ENCODE measurements at places on chromosomes 3 and 15.
A peak's percentile ranks its signal among the peaks of the same experiment; 100 is the strongest.

GRCh38 chr15:75089456-75090387 lies 66.3 kb downstream of the PPCDC start:
- DNase-seq: no peak

DNA sequence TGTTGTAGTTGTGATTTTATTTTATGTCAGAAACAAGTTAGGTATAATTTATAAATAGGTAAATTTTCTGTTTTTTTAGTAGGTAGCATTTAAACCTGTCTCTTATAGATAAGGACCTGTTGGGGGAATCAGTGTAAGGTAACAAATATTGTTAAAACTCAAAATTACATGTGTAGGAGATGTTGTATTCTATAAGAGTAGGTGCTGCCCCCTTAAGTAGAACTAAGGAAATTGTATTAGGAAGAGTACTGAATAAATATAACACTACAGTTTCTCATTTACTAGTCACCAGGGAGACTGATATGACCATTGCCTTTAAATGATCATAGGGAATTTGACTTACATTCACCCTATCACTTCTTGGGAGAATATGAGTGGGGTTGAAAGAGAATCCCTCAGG lies 31.2 kb downstream of the SLC25A36 start:
- no peak for DNase-seq

DNA sequence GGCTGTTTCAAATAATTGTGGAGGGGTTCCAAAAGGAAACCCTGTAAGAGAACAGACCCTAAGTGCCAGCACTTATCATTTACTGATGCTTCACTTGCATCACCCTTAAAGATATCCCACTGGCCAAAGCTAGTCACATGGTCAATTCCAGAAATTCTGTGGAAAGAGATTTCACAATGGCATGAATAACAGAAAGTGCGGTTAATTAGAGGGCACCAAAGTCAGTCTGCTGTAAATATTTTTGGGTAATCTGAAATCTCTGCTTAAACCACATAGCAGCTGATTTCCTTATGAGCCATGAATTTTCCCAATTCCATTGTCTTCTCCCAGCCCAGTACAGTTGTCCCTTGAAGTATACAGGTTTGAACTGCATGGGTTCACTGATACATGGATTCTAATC lies 346.1 kb downstream of the SI start:
- no peak for DNase-seq

- DNase-seq: no peak
These were observed 348.5 kb upstream of the ROBO1 start for GRCh38 chr3:80116281-80116680.

GRCh38 chr3:142633073-142633472 lies 36.9 kb downstream of the PLS1 start:
- DNase-seq: no peak

- no peak for DNase-seq
These were observed 54.1 kb upstream of the FURIN start for GRCh38 chr15:90814191-90814821.

DNA sequence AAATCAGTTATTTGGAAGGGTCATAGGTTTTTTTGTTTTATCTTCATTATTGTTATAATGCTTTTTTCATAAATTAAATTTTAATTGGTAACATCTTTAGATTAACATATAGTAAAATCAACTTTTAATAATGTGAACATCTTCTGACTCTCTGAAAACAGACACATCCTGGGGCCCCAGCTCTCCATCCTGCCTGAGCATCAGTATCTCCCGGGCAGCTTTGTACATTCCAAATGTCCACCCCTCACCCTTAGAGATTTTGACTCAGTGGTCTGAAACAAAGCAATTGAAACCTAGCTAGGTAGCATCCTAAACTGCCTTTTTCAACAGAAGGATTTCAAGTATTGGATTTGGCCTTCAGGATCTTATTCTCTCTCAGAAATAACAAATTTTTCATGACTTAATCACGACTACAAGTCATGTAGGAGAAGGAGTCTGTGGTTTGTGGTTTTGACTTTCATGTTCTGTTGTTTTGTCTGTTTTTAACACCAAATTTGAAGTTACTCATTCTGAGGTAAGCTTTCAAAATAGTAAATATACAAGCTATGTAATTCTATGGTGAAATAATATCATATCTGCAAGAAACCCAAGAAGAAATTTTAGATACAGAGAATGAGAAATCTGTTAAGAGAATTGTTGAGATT lies 147.3 kb upstream of the UBE2E2 start:
- no peak for DNase-seq

DNA sequence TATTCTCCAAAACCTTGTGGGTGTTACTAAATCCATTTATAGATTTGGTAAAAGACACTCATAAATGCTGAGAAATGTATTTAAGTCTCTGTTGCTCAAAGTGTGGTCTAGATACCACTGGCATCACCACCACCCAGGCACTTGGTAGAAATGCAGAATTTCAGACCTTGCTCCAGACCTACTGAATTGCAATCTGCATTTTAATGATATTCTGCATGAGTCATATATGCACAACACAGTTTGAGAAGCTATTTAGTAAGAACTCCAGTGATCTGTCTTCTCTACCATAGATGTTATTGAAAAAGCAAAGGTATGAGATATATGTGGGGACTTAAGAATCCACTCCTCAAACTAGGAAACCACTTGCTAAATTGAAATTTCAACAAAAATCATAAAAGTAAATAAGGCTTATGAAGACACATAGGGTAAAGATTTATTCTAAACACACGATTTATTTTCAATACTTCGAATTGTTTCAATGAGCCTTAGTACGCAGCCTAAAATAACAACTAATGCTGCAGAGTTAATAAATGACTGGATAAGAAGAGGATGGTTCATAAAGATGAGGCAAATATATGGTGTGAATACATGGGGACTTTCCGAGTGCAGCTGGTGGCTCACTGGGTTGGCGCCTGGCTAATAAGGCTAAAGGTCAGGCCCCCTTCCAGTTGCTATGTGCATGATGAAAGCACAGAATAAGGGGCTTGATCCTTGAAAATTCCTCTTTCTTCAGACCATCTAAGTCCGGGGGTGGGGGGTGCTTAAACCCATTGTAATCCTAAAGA lies 813.3 kb downstream of the NR2F2 start:
- DNase-seq: no peak

DNA sequence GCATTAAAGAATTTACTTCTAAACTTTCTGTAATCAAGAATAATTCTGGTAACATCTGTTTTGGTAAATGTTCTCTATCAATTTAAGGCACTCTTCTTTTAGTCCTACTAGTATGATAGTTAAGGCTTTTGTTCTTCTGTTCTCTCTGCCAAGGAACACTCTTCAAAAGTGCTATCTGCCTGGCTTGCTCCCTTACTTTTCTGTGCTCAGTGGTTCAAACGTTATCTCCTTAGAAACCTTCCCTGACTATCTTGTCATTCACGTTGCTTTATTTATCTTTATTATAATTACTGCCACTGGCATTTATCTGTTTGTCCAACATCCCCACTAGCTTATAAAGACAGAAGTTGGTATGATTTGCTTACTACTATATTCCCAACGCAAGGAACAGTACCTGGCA lies 59.2 kb downstream of the RFX7 start:
- DNase-seq: no peak

DNA sequence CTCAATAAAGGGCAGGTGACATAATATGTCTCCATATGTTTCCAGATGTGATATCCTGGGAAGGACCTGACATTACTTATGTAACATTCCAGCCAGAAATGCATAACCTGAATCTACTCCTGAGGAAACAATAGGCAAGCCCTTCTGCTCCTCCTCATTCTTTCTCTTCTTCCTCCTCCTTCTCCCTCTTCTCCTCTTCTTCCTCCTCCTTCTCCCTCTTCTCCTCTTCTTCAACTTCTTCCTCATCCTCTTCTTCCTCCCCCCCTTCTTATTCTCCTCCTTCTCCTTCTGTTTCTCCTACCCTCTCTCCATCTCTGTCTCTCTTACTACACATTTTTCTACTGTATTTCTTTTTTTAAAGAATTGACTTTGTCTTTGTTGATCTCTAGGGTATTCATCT lies 43.5 kb upstream of the ITGA11 start:
- DNase-seq: no peak

GRCh38 chr15:45678459-45679178 lies 43.8 kb downstream of the SQOR start:
- no peak for DNase-seq

DNA sequence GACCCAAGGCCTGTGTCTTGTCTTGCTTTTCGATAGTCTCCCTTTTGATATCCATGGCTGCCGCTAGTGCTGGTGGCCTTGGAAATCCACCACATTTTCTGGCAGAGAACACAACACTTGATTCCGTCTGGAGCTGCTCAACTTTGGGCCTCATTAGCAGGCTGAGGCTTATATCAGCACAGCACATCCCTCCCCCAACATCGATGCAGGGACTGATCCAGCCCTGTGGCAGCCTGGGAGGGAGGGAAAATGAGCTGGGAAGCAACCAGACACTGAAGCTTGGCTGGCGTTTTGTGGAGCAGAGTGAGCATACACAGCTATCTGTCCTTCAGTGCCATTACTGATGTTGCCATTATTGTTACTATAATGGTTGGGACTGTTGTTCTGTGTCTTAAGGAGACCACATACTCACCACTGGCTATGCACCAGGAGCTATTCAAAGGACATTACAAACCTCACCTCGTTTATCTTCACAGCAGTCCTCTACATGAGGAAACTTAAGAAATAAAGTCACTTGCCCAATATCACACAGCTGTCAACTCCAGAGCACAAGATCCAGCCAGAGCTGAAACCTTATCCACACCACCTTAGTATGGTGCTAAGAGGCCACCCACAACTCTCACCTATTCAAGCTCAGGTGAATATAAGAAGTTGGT lies 102.9 kb downstream of the SUCLG2 start:
- DNase-seq: no peak

DNA sequence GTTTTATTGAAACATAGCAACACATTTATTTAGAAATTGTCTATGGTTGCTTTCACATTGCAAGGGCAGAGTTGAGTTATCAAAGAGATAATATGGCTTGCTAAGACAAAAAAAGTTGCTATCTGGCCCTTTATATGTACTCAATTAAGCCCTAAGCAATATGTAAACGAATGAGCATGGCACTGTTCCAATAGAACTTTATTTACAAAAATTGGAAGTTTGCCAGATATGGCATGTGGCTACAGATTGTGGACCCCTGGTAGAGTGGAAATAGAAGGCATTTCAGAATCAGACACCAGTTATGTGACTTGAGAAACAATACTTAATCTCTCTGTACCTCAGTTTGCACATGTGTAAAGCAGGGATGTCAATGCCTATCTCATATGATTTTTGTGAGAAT lies 515.6 kb upstream of the SGO1 start:
- no peak for DNase-seq

DNA sequence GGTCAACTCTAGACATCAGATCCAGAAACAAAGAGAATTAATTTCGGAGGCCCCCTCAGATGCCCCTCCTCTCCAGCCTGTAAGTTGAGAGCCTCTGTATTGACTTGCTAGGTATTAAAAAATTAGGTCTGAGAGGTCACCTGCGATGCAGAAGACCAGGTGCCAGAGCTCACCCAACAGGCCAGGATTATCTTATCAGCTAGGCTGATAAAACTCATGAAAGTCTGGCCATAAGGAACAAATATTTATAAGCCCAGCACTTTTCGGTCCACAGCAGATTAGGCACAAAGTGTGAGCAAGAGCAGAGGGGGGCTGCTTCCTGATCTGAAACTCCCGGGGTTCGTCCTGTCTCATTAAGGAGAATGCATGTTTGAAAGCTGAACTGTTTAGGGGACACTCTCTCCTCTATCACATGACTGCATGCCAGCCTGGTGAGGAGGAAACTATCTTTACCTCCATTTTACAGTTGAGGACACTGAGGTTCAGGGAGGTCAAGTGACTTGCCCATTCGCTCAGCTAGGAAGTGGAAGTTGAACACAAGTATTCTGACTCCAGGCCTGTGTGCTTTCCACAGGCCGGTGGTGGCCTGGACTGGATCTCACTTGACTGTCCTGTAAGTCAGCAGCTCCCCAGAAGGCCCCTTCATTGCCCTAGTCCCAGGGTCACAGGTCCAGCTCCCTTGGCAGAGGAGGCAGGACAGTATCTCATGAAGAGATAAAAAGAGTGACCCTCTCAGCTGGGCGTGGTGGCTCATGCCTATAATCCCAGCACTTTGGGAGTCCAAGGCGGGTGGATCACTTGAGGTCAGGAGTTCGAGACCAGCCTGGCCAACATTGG lies 39.6 kb upstream of the MAGEF1 start:
- DNase-seq: no peak

- DNase-seq: no peak
These were observed 36.8 kb upstream of the FRMD5 start for GRCh38 chr15:44231842-44232241.

- peak; percentile 56 for DNase-seq
These were observed 67.2 kb downstream of the CACNA2D2 start for GRCh38 chr3:50436114-50436674.

DNA sequence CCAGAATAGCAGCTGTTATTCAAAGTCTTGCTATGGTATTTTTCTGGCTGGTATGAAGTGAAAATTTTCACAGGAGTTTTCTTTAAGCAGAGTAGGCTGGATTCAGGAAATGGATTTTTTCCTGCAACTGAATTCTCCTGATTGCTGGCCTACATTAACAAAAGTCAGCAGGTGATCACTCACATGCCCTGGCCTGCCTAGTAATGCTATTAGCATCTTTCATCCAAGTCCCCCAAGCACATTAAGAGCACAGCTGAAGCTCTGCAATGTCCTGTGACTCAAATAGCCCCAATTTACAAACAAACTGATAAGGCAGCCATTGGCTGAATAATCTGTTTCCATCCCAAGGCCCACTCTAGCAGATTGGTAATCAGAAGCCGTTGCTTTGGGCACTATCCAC lies 688.3 kb upstream of the LMCD1 start:
- no peak for DNase-seq

DNA sequence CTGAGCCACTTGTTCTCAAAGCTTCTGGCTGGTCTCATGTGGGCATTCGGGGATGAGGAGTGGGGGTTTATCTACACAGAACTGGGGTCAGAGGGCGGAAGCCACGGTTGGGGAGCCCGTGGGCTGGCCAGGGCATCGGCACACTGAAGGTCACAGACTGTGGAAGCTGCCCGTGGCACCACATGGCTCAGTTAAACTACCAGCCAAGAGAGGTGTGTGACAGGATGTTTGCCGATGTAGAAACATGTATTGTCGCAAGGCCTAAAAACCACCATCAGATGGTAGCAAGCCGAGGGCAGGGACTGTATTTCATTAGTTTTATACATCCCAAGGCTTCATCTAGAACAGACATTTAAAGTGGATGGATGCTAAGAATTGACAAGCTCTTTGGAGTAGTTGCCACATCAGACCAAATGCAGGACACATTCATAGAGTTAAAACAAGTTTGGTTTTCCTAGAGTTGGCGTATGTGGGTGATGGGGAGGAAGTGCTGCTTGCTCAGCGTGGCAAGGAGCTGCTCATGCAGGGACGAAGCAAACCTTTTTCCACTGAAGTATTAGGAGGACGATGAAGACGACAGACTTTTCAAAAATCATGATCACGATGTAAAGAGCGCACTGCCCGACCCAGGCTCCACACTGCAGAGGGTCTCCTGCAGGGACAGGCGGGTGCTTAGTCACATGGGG lies 9.6 kb upstream of the MUSTN1 start:
- no peak for DNase-seq

DNA sequence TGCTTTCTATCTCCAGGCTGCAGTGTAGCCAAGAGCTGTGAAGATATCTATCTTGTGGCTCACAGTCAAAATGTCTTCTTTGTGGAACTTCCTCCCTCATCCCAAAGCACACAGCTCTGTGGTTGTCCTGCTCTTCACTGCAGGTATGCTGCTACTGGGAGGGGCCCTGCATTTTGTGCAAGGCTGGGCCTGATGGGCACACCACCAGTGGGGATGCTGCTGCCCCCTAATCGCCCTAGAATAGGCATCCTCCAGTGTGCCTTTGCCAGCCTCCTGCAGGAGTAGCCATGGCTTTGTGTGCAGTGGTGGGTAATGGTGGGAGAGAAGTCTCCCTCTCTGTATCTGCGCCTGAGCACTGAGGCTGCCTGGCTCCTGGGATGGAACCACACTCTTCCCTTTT lies 297.3 kb downstream of the DOCK3 start:
- no peak for DNase-seq

Data from stimulated activated CD4-positive, alpha-beta T cell treated with anti-CD3 and anti-CD28 coated beads, Interleukin-2, amount 100 ng/mL, for 4 hours (primary cell).